Kidney epithelial cell (primary cell): ENCODE measurements at places on chromosomes 2 and 18. TPM values are rescaled to one million over a fixed set of nuclear protein-coding genes. Genes with fewer than 3 reads are reported as not detected.

The CBLN2 gene
- 0.04 TPM in 1 of 2 replicates, not detected in the other for total RNA-seq

The THAP4 gene
- total RNA-seq, result 43.3 and 51.7 TPM in 2 replicates

The CDH19 gene
- not detected in 2 replicates for total RNA-seq

The REEP1 gene
- 0.48 and 1.3 TPM in 2 replicates for total RNA-seq

The DES gene
- 0.55 and 0.79 TPM in 2 replicates for total RNA-seq

The BUB1 gene
- total RNA-seq, result 10.2 TPM in 2 replicates

The SERPINB4 gene
- total RNA-seq, result not detected in 2 replicates

The ERCC3 gene
- total RNA-seq, result 31.5 and 34.9 TPM in 2 replicates

- DNase-seq, result no peak
Measured at GRCh38 chr18:44128365-44128764, 552.3 kb upstream of the SETBP1 start.

DNA sequence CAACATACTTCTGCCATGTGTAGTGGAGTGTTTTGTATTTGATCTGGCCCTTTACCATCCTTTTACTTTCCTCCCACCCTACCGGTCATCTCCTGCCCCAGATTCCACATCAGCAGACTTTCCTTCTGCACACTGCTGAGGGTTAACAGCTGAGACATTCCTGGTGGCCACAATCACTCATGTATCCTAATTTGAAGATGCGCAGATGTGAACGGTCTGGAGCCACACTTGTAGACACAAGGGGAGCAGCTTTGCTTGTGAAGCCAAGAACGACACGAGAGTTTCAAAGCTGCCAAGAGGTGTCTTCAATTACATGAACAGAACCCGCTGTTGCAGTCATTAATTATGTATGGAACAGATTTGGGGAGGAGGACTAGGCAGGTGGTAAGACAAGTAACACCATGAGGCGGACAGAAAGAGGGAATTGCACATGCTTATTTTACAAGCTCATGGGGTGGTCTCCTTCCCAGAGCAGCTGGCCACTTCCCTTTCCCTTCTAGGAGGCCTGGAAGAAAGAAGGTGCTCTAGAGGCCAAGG lies 260.7 kb upstream of the KLHL29 start:
- no peak for DNase-seq

DNA sequence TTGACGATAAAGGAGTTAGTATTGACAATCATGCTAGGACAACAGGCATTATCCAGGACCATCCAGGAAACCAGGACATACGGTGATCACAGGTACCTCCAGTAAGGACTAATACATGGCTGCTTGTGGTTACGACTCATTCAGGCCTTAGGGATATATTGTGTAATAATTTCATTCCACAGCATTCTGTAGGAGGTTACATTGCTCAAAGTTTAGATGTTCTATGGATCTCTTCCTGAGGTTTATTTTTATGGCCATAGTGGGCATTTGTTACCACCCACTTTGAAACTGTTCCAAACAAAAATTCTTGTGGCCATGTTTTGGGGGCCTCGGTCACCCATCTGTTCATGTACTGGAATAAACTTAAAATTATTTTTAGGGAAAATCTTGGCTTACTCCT lies 431.6 kb downstream of the METTL4 start:
- peak; percentile 48 for DNase-seq

DNA sequence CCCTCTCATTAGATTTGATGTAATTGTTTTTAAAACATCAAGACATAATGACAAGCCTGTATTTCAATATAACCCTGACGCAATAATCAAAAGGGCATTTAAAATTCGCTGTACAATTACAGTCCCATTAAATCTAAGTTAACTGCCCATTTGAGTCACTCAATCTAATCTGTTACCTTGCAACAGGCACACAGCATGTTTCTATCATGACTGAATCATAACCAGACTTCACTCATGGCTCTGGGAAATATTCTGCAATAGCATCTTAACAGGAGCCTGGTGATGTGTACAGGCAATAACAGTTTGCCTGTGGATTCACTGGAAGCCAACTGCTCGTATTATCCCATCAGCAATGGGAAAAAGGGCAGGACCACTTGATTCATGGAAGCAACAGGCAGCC lies 142.3 kb upstream of the NCKAP5 start:
- DNase-seq, result no peak

DNA sequence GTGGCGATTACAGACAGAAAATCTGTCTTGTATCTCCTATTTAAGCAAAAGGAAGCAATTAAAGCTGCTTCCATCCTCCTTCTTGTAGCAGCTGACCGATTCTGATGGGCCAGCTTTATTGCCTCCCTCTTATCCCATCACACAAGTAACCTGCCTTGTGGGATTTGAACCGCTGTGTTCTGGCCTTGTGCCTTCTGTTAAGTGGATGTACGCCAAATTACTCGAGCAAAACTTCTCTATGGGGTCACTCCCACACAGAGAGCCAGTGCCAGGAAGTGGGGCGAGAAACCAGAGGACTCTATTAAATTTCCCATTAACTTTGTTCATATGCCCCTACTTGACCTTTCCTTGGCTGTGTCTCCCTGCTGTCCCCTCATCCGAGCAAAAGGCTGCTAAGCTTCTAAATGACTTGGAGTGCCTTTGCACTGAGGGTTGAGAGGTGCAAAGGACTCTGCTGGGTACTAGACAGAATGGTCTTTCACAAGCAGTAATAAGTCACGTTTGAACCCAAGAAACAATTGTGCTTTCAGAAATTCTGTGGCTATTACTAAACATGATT lies 672.5 kb downstream of the MBD2 start:
- peak; percentile 7 for DNase-seq

DNA sequence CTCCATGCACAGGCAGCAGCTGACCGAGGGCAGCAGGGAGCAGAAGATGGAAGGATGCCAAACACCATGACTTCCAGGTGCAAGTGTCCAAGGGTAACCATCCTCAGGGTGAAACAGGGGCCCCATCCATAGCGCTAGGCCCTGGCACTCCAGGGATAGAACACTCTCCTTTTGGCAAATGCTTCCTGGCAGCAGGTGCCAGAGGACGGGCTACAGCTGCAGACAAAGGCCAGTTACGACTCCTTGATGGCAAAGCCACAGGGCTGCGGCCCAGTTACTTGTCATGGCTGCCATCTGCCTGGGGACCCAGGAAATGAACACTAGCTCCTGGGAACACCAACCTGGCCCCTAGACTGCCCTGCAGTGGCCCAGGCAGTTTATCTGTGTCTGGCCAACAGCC lies 178.8 kb downstream of the TMEM163 start:
- DNase-seq, result no peak

DNA sequence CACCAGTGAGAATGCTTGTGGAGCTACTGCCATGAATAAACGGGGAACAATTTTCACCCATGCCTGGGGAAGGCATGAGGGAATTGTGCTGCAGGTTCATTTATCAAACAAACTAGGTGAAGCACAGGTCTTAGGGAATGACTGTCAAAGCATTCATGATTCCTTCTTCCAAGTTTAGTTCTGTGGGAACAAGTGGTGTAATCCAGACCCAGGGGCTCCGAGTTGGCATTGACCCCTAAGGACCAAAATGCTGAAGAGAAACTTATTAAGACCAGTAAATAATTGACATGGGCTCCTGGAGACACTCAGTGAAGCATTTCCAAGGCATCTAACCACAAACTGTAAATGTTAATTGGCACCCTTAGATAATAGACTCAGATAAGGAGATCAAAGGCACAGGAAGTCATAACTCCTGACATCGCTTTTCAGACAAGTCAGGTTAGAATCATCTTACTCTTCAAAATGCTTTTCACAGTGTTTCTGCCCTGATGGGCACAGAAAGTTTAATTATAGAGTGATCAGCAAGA lies 96.9 kb downstream of the SPP2 start:
- DNase-seq, result peak; percentile 96

DNA sequence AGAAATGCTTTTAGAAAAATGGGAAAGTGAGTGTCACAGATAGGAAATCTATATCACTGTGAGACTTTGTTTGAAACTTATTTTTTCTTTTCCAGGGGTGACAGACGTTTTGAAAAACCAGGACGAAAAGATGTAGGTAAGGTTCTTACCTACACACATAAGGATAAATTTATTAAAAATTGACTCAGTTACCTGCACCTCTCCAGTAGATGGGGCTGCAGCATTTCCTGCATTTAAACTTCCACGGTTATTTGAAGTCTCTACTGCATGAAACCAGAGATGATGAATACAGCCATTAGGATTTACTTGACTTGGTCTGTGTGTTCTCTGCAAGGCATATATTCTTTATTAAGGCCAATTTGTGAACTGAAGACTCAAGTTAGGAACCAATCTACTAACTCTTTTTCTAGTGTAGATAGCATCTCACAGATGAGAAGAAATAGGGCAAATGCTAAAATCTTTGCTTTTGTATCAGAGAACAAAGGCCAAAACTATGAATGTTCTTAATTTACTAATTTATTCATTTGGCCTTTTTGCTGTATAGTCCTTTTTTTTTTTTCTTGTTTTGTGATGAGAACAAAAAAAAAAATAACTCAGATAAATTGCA lies 15.0 kb downstream of the KCNJ13 start:
- DNase-seq, result peak; percentile 26

DNA sequence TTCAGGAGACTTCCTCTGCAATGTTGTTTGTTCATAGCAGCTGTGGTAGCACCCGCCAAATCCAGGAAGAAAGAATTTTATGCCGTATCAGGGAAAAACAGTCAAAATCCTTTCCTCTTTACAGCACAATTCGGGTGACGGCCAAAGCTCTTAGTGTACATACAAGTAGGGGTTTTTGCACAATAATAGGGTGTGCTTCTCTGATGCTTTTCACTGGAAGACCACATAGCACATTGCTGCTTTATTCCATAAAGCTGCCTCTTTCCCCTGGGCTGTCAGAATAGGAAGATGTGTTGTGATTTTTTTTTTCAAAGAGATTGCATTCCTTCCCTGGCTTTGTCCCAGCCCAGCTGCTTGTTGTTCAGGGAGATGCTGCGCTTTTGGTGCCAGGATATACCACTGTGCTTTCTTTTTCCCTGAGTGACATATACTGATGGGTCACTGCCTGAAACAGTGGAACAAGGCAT lies 27.2 kb upstream of the LANCL1 start:
- no peak for DNase-seq

GRCh38 chr18:78979056-78979729 lies 425 bp upstream of the SALL3 start:
- DNase-seq, result no peak

DNA sequence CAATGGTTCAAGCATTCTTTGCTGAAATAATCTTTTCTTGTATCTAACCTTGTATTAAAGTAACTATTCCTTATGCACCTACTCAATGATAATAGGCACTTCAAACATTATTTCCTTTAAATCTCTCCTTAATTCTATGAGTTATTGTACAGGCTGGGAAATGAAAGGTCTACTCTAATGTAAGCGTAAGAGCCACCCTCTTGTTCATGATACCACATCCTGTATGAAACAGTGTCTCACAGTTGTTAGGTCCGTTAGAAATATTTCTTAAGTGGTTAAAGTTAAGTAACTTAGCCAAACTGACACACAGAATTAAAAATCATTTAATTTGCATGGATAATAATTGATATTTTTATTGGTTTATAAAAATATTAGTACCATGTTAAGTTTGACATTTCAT lies 162.5 kb upstream of the RPRM start:
- no peak for DNase-seq

DNA sequence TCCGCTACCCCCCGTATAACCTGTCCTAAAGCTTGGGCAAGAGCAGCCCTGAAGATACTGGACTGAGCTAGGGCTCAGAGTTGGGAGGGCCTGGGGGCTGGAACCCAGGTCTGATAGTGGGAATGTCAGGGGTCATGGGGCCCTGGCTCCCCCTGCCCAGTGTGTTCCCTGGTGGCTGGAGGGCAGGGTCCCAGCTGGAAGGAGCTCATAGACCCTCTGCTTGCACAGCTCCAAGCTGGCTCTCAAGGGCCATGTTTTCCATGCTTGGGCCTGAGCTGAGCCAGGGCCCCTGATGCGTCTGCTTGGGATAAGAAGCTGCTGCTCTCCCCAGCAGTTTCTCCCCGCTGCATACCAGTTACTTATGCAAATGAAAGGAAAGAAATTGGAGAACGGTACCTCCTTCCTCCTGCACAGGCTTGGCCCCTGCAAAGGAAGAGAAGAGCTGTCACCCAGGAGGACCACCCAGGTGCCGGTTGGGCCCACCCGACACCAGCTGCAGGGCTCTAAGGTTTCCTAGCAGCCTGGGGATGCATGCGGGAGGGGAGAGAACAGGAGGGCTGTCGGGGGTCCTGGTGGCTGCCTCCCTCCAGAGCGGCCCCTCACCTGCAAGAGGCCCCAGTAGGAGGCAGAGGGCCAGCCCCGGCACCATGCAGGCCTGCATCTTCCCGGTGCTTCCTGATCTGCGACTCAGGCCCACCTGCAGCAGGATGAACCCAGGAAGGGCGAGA lies 628 bp downstream of the OTOS start:
- DNase-seq, result no peak

GRCh38 chr2:135800513-135801460 lies 36.2 kb downstream of the LCT start:
- DNase-seq, result no peak

DNA sequence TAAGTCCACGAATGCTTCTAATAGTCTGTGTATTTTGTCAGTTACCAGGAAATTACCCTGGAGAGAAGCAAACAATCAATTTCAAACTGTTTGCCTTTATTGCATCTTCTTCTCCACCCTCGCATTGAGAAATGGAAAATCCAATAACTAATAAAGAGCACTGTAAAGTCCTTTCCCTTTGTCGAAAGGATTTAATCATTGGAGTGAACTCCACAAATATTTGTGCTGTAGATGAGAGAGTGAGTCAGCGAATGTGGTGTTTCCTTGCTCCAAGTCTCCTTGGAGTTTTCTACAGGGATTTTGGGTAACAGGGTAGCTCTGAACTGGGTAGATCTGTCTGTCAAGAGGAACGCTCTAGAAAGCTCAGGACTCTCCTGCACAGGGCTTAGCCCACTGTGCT lies 240.2 kb downstream of the KCNS3 start:
- DNase-seq, result no peak

GRCh38 chr2:118918017-118918416 lies 24.0 kb upstream of the MARCO start:
- DNase-seq, result no peak

DNA sequence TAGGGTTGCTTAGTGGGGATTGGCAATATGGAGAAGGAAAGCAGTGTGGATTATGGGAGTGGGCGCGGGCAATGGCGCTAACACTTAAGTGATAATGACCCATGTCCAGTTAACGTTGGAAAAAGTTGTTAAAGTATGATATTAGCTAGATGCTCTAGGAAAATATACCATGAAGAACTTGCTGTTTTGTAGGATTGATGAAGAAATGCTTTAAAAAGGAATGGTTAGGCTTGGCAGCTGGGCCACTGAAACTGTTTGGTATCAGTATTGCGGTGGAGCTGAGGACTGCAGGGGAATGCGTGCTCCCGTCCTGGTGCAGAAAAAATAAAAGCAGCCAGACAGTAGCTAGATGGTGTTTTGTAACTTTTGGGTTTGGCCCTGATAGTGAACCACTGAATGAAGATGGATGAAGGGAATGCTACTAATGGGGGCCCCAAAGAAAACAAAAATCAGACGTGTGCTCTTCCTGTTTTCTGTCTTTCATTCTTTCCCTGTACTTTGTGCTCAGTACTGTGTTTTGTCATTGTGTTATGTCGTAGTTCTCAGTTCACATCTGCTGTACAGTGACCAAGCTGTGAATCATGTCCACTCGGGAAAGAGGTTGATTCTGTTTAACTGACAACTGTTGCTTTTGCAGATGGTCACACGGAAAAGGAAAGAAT lies 999 bp downstream of the INSIG2 start:
- no peak for DNase-seq
